ENCODE measurements at places on chromosomes 3 and 15. TPM values are rescaled to one million over a fixed set of nuclear protein-coding genes. Genes with fewer than 3 reads are reported as not detected.

The CLDN11 gene
- 446 TPM for total RNA-seq

The DNAH12 gene
- total RNA-seq: under 0.01 TPM

The GABRA5 gene
- total RNA-seq: not detected

The CD96 gene
- not detected for total RNA-seq

The SLC9C1 gene
- total RNA-seq: not detected

The GNAT1 gene
- not detected for total RNA-seq

The EXOG gene
- 8.7 TPM for total RNA-seq
